Right lobe of liver (tissue), 6 donors: ENCODE measurements at places on chromosomes 1 and 21. TPM values are rescaled to one million over a fixed set of nuclear protein-coding genes. Genes with fewer than 3 reads are reported as not detected.

- H3K4me1 ChIP-seq: peaks cover 4% of the 10 kb centered on the region
- H3K36me3 ChIP-seq: no peaks in the 10 kb centered on the region
- H3K4me3 ChIP-seq: no peak overlapping the region
- no peaks in the 10 kb centered on the region for H3K27me3 ChIP-seq
- no peak overlapping the region for H3K27ac ChIP-seq
Measured at GRCh38 chr1:151984313-151984956, 9.2 kb downstream of the S100A10 start.

KCNK2 gene
- not detected for total RNA-seq

DNA sequence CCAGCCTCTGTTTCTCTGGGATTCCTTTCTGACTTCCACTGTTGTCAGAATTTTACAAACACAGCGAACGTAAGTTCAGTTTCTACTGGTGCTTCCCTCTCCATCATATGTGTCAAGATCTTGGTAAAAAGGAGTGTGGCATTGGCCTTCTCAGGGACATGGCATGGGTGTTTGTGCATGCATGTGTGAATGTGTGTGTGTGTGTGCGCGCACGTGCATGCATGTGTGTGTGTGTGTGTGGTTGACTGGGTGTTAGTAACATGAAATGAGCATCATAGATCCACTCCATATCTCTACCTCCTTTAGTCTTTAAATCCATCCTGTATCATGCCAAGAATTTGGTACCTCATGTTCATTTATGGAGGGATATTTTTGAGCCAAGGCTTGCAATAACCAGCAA lies 411.3 kb downstream of the NPHP4 start:
- H3K4me3 ChIP-seq: no peak overlapping the region
- no peak for DNase-seq
- H3K27ac ChIP-seq: no peak overlapping the region
- H3K36me3 ChIP-seq: no peaks in the 10 kb centered on the region
- no peaks in the 10 kb centered on the region for H3K4me1 ChIP-seq

- no peak overlapping the region for H3K4me3 ChIP-seq
- no peaks in the 10 kb centered on the region for H3K4me1 ChIP-seq
- no peaks in the 10 kb centered on the region for H3K27me3 ChIP-seq
- DNase-seq: no peak
- no peak overlapping the region for H3K27ac ChIP-seq
Measured at GRCh38 chr1:100936194-100936967, 40.5 kb downstream of the SLC30A7 start.

DNA sequence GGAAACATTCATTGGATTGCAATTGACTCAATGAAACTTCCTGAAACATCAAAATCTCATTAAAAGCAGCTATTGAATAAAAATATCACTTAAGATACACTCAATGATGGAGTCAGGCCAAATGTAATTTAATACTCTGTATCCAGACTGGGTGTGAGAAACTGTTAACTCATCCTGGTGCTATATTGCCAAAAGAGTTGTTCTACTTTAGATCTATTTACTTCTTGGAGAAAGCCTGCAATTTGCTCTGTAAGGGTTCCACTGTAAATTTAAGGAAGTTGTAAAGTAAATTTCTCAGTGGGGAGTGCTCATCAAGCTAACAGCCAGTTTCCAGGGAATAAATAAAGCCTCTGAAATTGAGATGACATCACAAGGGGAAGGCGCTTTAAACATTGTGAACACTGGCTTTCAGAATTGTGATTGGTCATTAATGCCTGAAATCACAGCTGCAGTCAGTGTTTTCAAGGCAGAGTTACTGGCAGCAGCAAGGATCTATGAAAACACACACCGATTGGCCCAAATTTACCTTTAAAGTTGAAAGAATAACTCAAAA lies 91.4 kb downstream of the OLFM3 start:
- DNase-seq: no peak
- H3K27ac ChIP-seq: no peak overlapping the region
- H3K36me3 ChIP-seq: no peaks in the 10 kb centered on the region
- H3K27me3 ChIP-seq: no peaks in the 10 kb centered on the region
- H3K4me1 ChIP-seq: no peaks in the 10 kb centered on the region

GRCh38 chr1:246608616-246609376 lies 42.5 kb downstream of the CNST start:
- H3K27ac ChIP-seq: peak overlapping the region; percentile 75
- no peaks in the 10 kb centered on the region for H3K27me3 ChIP-seq
- peak; percentile 63 for DNase-seq
- H3K36me3 ChIP-seq: no peaks in the 10 kb centered on the region
- no peak overlapping the region for H3K4me3 ChIP-seq

DNA sequence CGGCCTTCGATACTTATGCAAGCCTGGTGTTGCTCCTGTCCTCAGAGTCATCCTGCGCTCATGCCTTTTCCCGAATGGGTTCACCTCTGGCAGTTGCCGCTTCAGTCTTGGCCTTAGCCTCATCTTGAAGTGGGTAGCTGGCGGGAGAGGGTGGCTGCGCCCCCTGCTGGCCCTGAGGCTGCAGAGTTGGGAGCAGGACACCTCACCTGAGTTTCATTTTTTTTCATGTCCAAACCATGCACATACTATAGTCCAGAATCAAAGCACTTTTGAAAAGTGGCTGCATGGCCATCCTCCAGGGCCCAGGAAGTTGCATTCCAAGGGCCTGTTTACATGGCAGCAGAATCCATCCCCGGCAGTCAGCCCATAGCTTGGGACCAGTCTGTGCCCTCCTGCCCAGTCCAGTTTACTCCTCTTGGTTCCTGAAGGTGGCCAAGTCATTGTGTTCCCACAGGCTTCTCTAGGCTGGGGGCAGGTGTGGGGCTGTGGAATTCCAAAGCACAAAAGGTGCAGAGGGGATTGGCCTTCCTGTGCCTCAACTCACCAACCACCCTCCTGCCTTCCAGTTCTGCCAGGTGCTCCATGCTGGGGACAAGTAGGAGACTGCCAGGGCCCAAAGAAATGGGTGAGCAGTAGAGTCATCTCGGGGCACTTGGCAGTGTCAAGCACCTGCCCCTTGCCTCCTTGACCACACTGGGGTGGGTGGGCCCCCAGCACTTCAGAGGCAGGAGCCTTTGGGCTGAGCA lies 44.0 kb downstream of the YARS1 start:
- H3K27ac ChIP-seq: no peak overlapping the region
- no peak overlapping the region for H3K4me3 ChIP-seq
- no peaks in the 10 kb centered on the region for H3K4me1 ChIP-seq
- DNase-seq: peak; percentile 79

DNA sequence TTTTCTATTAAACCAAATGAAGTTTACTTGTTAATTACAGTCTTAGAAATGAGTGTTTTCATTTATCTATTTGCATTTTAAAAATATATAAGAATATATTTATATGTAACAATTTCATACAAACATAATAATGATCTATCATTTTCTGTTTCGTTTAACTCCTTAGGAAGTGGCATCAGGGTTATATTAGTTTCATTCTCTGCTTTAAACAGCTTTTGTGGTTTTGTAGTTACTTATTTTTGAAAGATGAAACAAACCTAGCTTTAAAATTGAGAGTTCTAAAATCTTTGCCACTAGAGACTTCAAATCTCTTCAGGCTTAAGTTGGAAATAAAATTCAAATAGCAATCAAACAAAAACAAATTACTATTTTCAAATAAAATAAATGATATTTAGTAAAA lies 2110.6 kb downstream of the MRPL39 start:
- no peaks in the 10 kb centered on the region for H3K27me3 ChIP-seq
- no peak for DNase-seq
- no peaks in the 10 kb centered on the region for H3K4me1 ChIP-seq
- H3K36me3 ChIP-seq: no peaks in the 10 kb centered on the region
- H3K27ac ChIP-seq: no peak overlapping the region
- H3K4me3 ChIP-seq: no peak overlapping the region

DNA sequence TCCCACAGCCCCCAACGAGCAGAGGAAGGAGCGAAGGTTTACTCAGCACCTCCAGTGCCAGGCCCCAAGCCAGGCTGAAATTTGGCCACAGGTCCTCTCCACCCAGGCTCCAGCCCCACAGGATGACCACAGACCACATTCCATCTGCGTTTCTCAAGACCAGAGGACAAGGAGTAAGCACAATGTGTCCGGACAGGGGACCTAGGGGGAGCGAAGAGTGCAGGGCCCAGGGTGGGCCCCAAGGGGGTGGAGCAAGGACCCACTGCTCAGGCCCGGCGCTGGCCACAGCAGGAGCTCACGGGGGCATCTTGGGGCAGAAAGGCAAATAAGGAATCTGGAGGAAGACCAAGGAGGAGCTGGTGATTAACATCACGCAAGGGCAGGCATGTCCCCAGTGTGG lies 100.5 kb downstream of the NPHP4 start:
- no peak overlapping the region for H3K4me3 ChIP-seq
- H3K27ac ChIP-seq: no peak overlapping the region
- DNase-seq: peak; percentile 26
- no peaks in the 10 kb centered on the region for H3K36me3 ChIP-seq
- no peaks in the 10 kb centered on the region for H3K4me1 ChIP-seq

ANGPTL3 gene
- total RNA-seq: 229 TPM

DNA sequence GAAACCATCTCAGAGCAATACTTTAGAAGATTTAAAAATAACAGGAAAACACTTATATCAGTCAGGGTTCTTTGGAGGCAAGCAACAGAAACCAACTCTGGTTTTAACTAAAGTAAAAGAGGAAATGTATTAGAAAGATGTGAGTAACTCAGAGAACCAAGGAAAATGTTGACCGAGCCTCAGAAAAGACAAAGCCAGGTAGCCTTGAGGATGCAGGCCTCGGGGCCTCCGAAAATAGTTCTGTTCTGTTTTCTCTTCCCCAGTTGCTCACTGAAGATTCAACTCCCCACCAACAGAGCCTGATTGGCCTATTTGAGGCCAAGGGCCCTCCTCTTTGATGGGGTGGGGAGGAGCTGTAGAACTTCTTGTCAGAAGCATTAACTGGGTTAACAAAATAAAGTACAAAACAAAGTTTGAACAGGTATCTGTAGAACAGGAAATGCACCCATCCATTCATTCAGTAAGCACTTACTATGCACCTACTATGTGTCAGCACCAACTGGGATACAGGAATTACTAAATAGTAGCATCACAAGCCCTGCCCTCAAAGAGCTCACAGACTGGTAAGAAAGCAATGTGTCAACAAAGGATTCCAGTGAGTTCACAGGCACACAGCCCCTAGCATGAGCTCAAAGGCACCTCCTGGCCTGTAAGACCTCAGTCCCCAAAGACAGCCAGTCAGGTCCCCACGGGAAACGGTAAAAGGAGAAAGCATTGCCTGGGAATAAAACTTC lies 12.6 kb downstream of the SLAMF8 start:
- H3K4me1 ChIP-seq: no peaks in the 10 kb centered on the region
- H3K27me3 ChIP-seq: no peaks in the 10 kb centered on the region
- H3K36me3 ChIP-seq: no peaks in the 10 kb centered on the region
- H3K4me3 ChIP-seq: no peak overlapping the region
- no peak for DNase-seq
